Stimulated activated CD4-positive, alpha-beta T cell treated with anti-CD3 and anti-CD28 coated beads, Interleukin-2, amount 100 ng/mL, for 24 hours (primary cell): ENCODE measurements at places on chromosomes 6 and 20.

DNA sequence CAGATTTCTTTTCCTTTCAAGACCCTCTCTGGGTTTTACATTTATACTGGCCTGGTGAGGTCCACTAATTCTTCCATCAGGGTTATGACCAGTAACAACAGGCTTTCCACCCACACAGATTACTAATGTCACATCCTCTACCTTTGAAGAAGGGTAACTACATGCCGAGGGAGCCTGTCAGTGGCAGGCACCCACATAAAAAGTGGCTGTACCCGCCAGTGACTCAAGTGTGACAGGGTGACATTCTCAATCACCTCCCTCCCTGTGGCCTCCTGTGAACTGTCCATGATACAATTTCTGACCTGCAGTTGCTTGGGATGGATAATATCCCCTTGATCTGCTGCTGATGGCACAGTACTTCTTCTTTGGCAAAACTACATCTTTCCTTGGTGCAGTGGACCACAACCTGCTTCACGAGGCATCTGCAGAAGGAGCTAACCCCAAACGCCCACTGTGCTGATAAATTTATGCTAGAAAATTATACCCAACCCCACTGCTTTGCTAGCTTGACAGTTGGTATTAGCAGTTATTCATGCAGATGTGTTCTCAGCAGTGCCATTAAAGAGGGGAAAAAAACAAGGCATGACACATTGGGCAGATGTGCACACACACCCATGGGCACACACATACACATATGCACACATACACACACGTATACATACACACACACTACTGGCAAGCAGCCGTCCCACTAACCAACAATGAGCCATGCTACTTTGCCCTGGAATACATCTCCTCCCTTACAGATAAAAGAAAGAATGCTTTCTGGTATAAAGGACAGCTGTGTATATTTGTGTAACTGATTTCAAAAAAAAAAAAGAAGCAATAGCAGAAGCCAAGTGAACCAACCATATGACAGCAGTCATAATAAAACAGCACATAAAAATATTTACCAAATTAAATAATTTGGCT, 20.8 kb downstream of the GFOD1 start:
- DNase-seq = peak; percentile 50

DNA sequence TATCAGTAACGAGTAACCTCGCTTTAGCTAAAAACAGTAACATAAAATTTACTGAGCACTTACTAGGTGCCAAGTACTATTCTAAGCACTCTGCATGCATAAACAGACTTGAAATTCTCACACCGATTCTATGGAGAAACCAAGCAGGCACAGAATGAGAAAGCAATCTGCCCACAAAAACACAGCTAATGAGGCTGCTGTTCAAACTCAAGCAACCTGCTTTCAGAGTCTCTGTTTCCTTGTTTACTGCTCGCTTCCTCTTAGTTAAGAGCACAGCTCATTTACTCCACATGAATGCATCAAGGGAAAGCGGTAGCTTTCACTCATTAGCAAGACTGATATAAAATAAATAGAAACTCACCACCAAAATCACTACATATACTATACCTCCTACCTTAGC, 37.4 kb downstream of the PRKN start:
- no peak for DNase-seq

DNA sequence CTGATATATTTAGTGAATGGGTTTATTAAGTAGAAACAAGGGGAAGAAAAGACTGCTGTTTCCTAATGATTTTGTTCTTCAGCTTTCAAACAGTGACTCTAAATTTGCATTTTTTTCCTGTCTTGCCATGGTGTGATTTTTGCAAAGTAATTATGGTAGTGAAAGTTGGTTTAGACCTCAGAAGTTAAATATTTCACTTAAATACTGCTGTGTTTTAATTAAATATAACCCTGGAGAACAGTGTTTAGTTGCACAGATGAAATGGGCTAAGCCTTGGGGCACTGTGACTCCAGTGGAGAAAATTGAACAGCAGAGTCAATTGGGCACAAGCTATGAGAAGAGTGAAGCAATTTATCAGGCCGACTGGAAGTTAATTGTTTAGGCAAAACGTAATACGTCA, 111.1 kb upstream of the MCHR2 start:
- DNase-seq = no peak

DNA sequence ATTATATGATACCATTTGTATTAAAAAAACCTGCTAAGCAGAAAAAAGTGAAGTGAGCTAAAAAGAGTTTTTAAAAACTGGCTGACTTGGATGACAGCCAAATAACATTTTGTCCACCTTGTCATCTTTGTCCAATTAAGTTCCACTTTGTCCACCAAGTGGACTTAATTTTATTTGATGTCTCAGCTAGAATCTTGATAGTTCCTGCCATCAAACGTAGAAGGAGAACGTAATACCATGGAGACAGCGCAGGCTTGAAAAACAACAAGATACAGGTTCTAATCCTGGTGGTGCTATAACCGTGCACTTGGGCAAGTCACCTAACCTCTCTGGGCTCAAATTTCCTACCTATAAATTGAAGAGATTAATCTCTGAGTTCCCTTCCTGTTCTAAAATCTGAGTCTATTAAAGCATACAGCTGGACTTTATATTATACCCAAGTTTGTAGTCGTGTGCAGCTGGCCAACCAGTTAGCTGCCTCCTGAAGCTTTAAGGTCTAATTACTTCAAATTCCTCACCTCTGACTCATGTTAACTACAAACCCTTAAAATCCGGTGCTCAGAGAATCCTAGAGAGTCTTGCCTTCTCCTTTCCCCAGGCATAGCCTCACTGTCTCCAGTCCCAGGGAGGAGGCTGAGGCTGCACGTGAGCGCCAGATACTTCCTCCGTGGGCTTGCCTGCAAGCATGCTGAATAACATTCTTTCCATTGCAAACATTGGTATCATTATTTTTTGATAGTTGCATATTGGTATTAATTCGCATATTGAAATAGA, 16.8 kb downstream of the TMEM244 start:
- DNase-seq = no peak

- DNase-seq = no peak
Measured at GRCh38 chr20:24283186-24283585, 186.2 kb upstream of the SYNDIG1 start.

- peak; percentile 68 for DNase-seq
Measured at GRCh38 chr6:29964887-29965562, 22.7 kb downstream of the HLA-A start.

DNA sequence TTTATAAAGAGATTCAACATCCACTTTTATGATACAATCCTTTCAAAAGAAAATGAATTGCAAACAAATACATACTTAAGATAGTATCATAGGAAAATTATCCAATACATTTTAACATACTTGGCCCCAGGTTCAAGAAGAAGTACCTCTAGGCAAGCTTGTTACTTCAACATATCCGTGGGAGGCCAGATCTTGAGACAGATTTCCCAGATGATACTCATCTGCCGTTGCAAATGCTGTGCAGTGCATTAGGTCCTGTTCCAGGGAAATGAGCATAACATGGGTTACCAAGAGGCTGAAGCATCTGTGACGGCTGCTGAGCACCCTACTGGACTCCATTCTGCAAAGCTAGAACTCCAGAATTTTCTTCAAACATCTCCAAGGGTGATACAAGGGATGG, 15.6 kb downstream of the RMND1 start:
- DNase-seq = no peak

- DNase-seq = no peak
Measured at GRCh38 chr20:17650301-17651128, 31.5 kb downstream of the RRBP1 start.

GRCh38 chr20:35885212-35885611, 69.1 kb downstream of the SCAND1 start:
- DNase-seq = no peak

- peak; percentile 25 for DNase-seq
Measured at GRCh38 chr20:3068986-3069900, 2.2 kb upstream of the OXT start.

DNA sequence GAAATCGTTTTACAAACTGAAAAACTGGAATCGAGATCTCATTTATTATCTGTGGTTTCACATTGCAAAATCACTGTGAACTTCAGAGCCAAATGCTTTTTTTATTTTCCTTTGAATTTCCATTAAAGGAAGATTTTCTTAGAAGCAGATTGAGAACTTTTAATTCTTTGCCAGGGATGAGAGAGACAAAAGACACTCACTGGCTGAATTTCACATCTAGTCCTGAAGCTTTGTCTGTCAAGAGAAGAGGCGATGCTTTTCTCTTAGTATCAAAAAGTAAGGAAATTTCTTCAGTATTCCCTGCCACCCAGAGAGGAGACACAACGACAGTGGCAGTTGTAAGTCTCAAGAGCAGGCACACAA, 141.8 kb downstream of the TMEM200A start:
- DNase-seq = no peak

DNA sequence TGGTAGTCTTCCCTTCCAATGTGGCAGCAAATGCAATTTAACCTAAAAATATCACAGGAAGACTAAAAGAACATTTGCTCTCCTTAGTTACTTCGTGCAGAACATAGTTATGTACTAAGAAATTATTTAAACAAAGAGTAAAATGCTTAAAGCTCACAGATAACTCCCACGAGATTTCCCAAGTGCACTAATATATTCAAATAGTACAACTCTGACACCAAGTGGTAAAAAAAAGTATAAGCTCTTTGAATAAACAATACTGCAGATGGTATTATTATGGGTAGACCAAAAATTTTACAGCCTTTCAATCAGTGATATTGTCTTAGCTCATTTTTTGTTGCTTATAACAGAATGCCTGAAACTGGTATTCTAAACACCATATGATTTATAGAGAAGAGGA, 52.8 kb upstream of the FILIP1 start:
- DNase-seq = no peak

DNA sequence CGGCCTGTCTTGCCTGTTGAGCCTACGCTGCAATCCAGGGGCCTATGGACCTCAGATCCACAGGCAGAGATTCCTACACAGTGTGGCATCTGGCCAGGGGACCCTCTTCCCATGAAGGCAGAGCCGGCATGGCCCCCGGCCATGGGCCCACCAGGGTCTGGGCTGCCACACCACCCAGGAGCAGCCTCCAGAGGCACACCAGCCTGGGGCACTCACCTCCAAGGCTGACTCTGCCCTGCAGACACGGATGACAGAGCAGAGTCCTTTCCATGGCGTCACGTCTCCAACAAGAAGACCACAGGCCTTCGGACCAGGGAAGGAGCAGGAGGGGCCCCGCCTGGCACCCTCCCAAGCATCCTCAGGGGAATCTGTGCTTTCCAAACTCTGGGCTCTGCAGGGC, 3.5 kb upstream of the HRH3 start:
- DNase-seq = no peak

DNA sequence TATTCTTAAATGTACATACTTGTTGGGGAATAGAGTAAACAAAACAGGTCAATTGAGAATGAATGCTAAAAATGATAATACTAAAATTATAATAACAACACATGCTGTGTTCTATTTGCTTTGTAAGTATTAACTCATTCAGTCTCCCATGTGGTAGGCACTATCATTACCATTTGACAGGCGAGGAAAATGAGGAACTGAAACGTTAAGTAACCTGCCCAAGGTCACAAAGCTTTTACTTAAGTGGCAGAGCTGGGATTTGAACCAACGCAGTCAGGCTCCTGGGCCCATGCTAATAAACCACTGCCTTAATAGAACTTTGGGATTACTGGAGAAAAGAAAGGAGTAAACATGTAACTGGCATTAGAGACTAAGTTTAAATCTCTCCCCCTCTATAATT, 3.8 kb downstream of the NSFL1C start:
- DNase-seq = no peak

DNA sequence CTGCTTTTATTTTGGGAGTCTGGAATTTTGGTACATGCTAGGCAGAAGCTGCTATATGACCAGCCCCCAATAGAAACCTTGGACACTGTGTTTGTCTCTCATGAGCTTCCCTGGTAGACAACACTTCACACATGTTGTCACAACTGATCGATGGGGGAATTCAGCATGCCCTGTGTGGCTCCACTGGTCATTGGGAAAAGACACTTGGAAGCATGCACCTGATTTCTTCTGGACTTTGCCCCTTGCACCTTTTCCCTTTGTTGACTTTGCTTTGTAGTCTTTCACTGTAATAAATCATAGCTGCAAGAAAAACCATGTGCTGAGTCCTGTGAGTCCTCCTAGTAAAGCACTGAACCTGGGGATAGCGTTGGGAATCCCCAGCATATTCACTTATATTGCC, 7.9 kb upstream of the WFDC10A start:
- no peak for DNase-seq

DNA sequence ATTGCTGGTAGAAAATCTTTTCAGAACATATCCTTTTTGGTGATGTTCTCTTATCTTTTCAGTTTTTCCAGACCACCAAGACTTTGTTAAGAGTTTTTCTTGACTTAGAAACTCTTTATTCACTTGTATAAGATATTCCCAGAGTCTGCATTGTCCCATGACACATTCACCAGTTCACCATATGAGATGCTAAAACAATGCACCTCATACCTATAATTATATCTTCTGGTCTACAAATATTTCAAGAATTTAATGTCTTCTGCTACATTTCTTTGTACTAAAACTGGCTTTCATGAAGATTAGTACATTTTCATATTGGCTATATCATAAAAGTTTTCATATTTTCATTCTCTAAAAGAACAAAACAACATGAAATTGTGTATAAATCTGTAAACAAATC, 111.3 kb downstream of the ADGRG6 start:
- no peak for DNase-seq

- DNase-seq = no peak
Measured at GRCh38 chr6:20167601-20168000, 44.7 kb downstream of the MBOAT1 start.

- DNase-seq = no peak
Measured at GRCh38 chr20:47764154-47764733, 21.0 kb downstream of the SULF2 start.

GRCh38 chr20:52422574-52423336, 231.2 kb upstream of the ZFP64 start:
- DNase-seq = no peak

- DNase-seq = no peak
Measured at GRCh38 chr20:13525225-13525940, 113.3 kb downstream of the TASP1 start.

- no peak for DNase-seq
Measured at GRCh38 chr6:123580331-123580730, 56.4 kb downstream of the TRDN start.

DNA sequence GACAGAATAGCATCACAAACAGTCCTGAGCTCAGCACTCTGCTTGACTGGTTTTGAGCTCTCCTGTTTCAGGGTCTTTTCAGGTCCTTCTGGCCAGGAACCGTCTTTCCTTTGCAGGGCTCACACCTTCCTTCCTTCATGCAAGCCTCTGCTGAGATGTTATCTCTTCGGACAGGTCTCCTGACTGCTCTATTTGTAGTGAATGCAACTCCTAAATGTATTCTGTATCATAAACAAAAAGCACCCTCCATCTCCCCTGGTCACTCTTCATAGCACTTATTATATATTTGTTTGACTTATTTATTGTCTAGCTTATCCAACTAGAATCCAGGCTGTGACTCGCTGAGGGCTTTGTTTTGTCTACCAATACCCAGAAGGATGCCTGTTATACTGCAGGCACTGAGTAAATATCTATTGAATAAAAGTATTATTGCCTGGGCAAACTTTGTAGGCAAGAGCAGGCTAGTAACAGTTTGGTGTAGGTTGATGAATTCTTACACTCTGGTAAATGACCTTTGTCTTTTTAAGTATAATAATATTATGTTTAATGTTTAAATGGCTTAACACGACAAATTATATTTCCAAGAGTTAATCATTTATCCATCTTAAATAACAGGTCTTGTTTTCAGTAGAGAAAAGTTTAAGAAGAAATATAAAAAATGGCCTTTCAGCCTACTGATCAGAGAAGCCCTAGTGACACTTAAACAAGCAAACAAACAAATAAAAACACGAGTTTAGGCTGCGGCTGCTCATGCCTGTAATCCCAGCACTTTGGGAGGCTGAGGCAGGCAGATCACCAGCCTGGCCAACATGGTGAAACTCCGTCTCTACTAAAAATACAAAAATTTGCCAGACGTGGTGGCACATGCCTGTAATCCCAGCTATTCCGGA, 199.7 kb downstream of the BCAS1 start:
- no peak for DNase-seq
